Activated T-helper 1 cell treated with Interleukin-2 at 50 U/mL for 16 hours (primary cell): ENCODE measurements at places on chromosomes 6 and 20.
A peak's percentile ranks its signal among the peaks of the same experiment; 100 is the strongest.

- DNase-seq: no peak
Measured at GRCh38 chr6:291204-291696, 1.0 kb upstream of the DUSP22 start.

DNA sequence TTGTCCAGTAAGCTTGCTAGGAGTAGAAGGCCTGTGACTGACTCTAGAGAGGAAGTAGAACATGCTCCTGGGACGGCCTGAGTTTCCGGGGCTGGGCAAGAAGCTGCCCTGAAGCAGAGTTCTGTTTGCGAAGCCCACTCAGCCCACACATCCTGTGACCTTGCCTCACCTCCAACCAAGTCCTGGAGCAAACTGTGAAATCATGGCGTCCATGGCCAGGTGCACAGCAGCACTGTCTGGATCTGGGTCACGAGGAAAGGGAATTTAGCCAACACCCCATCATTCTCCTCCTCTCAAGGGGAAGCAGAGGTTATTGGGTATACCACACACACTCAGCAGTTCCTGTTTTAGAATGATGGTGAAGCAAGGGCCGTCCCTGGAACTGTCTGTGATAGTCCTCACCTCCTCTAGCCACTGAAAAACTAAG is 87.5 kb downstream of the CRYBG1 start:
- DNase-seq: peak; percentile 2

DNA sequence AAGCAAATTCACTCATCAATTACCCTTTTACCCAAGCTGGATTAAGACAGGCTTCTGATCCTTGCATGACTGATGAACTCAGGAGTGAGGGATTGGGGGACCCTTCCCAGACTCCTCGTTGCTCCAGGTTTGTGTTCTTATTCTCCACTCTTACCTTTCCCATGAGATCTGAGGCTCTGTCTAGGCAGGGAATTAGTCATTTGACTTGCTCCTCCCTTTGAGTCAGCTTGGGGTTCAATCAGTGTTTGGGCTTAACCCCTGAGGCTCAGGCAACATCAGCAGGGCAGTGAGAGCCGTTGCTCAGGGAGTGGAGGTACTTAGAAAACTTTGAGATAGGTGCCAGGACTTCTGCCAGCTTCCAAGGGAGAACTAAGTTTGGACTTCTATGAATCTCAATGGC is 20.7 kb upstream of the TOX2 start:
- no peak for DNase-seq

GRCh38 chr6:13261464-13261994 is 66.8 kb downstream of the TBC1D7 start:
- DNase-seq: no peak

DNA sequence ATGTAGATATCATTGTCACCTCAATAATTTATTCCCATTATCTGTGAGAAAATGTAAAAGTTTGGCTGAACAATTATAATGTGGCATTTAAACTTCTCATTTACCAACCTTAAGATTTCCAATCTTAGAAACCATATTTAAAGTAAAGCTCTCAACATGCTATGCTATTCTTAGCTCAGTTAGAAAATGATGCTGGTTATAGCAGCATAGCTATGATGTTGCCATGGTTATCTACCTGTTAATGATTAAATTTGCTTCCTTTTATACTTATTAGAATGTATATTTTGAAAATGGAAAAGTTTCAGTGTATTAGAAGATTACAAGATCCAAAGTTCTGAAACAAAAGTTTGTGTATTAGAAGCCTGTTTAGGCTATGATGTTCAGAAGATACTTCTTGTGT is 110.1 kb downstream of the GPR63 start:
- DNase-seq: no peak
